ENCODE measurements at places on chromosomes 2 and 18. TPM values are rescaled to one million over a fixed set of nuclear protein-coding genes. Genes with fewer than 3 reads are reported as not detected.
A peak's percentile ranks its signal among the peaks of the same experiment; 100 is the strongest.

- DNase-seq: no peak
- H3K27me3 ChIP-seq: peaks cover 2% of the 10 kb centered on the region
- H3K27ac ChIP-seq: no peak overlapping the region
- no peaks in the 10 kb centered on the region for H3K4me1 ChIP-seq
- H3K36me3 ChIP-seq: no peaks in the 10 kb centered on the region
- H3K4me3 ChIP-seq: no peak overlapping the region
These were observed 6.8 kb upstream of the GALM start for GRCh38 chr2:38659115-38659514.

- peaks cover 22% of the 10 kb centered on the region for H3K4me1 ChIP-seq
- H3K4me3 ChIP-seq: no peak overlapping the region
- H3K36me3 ChIP-seq: no peaks in the 10 kb centered on the region
- H3K27ac ChIP-seq: no peak overlapping the region
- H3K27me3 ChIP-seq: no peaks in the 10 kb centered on the region
These were observed 27.4 kb downstream of the KCTD1 start for GRCh38 chr18:26520974-26521373.

TMEM200C gene
- 26.1 TPM for total RNA-seq

ZC3H6 gene
- total RNA-seq: 7.9 TPM

TTC31 gene
- total RNA-seq: 29.6 TPM

DNA sequence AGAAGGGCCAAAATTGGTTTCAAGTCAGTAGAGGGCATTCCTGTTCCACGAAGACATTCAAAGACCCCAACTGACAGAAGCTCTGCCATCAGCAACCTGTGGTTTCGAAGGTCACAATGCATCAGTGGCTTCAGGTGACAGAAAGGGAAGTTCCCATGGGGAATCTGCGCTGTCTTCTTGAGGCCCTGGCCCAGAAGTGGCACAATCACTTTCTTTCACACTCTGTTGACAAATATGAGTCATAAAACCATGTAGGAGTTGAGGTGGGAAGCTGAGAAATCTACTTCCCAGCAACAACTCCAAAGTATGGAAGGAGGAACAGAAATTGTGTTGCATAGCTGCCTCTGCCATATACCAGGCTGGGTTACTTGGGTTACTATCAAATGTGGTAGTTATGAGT lies 621.1 kb upstream of the FANCL start:
- no peak overlapping the region for H3K27ac ChIP-seq
- H3K4me3 ChIP-seq: no peak overlapping the region
- no peaks in the 10 kb centered on the region for H3K27me3 ChIP-seq
- DNase-seq: no peak

C2orf78 gene
- not detected for total RNA-seq

DNA sequence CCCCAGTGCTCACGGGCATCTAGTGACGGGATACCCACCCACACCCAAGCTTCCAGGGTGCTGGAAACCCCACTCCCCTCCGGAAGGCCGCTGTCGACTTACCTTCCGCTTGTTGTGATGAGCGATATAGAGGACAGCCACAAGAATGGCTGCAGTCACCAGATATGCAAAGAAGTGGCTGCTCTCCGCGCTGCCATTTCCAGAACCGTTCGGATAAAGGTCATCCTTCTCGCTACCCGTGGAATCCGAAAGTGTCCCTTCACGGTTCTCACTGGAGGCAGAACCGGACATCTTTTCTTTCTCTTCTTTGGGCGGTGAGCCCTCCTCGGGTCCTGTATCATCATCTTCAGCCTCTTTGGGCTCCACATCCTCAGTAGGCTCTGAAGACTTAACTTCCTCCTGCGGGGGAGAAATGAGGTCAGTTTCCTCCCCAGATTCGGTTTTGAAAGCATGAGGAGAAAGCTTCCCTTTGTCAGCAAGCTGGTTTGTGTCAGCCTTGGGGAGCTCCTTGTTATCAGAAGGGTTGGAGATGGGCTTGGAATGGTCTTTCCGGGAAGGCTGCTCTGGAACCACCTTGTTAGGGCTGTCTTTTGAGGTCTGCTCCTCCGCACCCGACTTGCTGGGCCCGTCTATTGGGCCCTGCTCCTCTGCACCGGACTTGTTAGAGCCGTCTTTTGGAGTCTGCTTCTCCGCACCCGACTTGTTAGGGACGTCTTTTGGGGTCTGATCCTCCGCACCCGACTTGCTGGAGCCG lies 1.2 kb downstream of the TGOLN2 start:
- peaks cover 41% of the 10 kb centered on the region for H3K4me1 ChIP-seq
- DNase-seq: no peak
- H3K4me3 ChIP-seq: peak overlapping the region; percentile 96
- H3K36me3 ChIP-seq: peaks cover 10% of the 10 kb centered on the region
- peak overlapping the region; percentile 100 for H3K27ac ChIP-seq
- no peaks in the 10 kb centered on the region for H3K27me3 ChIP-seq

CAPN14 gene
- total RNA-seq: 0.47 TPM

DNA sequence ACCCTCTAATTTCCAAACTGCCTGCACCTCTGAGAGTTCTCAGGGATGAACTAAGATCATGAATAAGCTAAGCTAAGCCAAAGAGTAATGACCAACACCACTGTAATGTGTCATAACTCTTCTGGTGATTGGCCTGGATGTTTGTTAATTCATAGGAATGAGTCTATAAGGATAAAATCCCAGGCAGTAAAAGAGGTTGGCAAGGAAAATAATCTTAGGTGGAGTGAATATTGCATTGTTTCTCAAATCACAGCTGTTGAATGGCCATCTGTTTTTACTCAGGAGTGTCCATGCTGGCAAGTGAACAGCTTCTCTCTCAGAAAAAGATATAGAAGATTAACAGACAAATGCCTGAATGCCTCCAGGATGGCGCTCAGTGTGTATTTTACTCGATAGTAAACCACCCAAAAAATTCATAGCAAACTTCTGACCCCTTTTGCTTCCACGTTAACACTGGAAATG lies 60.8 kb upstream of the GLS start:
- peaks cover 4% of the 10 kb centered on the region for H3K4me1 ChIP-seq
- H3K27me3 ChIP-seq: no peaks in the 10 kb centered on the region
- no peak overlapping the region for H3K27ac ChIP-seq
- H3K36me3 ChIP-seq: peaks cover 4% of the 10 kb centered on the region
- DNase-seq: no peak

GRB14 gene
- 0.93 TPM for total RNA-seq

RGPD4 gene
- total RNA-seq: 0.05 TPM

DNA sequence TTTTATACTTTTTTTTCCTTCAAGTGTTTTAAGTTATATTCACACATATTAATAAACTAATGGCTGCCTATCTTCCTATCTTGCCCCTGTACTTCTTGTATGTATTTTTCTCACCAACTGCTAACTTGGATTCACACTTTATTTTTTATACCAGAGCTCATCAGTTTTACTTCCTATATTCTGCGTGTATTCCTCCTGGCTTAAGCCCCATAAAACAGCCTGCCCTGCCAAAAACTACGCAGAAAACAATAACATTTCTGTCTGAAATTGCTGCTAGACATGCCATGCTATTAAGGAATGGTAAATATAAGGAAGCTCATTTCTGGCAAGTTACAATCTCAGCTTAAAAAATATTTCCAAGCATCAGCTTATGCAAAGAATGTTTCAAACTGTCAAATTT lies 172.3 kb downstream of the UBE2E3 start:
- DNase-seq: no peak
- peaks cover 3% of the 10 kb centered on the region for H3K36me3 ChIP-seq
- H3K27me3 ChIP-seq: no peaks in the 10 kb centered on the region
- no peak overlapping the region for H3K27ac ChIP-seq
- no peak overlapping the region for H3K4me3 ChIP-seq

RSAD2 gene
- 1.0 TPM for total RNA-seq

DNA sequence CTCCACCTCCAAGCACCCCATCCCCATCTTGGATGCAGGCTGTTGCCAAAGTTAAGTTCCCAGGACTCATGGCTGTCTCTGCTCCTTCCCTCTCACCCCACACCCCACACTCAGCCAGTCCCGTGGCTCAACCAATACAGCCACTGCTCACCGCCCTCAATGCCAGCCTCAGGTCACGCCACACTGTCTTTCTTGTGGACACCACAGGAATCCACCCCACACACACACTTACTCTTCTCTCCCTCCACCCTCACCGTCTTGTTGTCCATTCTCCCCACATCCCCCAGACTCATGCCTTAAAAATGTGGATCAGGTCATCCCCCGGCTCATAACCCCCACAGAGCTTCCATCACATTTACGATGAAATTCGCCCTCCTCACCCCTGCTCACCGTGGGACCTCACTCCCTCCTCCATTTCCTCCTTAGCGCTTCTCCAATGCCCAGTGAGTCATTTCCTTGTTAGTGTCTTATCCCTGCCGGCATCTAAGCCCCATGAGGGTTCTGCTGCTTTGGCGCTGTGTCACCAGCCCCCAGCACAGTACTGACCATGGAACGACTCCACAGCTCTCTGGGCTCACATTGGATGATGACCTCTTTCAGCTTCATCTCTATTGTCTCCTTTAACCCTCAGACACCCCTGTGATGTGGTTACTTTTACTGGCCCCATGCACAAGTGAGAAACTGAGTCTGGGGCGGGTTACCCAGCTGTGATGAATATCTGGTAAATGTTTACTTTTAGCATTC lies 13.8 kb downstream of the MLPH start:
- H3K4me3 ChIP-seq: no peak overlapping the region
- no peak overlapping the region for H3K27ac ChIP-seq
- H3K27me3 ChIP-seq: peaks cover 7% of the 10 kb centered on the region
- no peaks in the 10 kb centered on the region for H3K36me3 ChIP-seq
- peaks cover 5% of the 10 kb centered on the region for H3K4me1 ChIP-seq

Measured in neural crest cell (in vitro differentiated cells).